ENCODE measurements at places on chromosomes 1 and 21. TPM values are rescaled to one million over a fixed set of nuclear protein-coding genes. Genes with fewer than 3 reads are reported as not detected.

CELF3 gene
- total RNA-seq: not detected

- no peaks in the 10 kb centered on the region for H3K27me3 ChIP-seq
- H3K4me3 ChIP-seq: no peak overlapping the region
- DNase-seq: no peak
- H3K27ac ChIP-seq: no peak overlapping the region
- H3K4me1 ChIP-seq: no peaks in the 10 kb centered on the region
These were observed 160.9 kb upstream of the IVNS1ABP start for GRCh38 chr1:185477638-185478580.

GRCh38 chr1:151827853-151828252, 3.7 kb downstream of the RORC start:
- H3K36me3 ChIP-seq: no peaks in the 10 kb centered on the region
- no peaks in the 10 kb centered on the region for H3K27me3 ChIP-seq
- H3K4me1 ChIP-seq: peaks cover 42% of the 10 kb centered on the region
- DNase-seq: no peak

DNA sequence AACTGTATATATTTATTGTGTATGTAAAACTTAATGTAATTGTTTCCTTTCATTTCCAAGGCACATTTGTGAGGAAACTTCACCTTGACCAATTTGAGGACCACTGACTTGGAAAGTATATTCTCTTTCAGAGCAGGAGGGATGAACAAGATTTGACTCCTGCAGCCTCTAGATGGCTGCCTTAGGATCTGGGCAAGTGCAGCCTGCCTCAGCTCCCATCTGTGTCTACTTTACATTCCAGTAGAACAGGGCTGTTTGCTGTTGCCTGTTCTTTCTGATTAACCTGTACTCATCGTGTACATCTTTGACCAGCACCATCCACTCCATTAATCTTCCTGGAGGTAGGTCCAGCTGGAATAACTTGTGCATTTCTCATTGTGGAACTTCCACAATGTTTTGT, 312.8 kb downstream of the HLX start:
- H3K27me3 ChIP-seq: no peaks in the 10 kb centered on the region
- no peaks in the 10 kb centered on the region for H3K36me3 ChIP-seq
- no peak overlapping the region for H3K27ac ChIP-seq
- no peak for DNase-seq
- H3K4me1 ChIP-seq: no peaks in the 10 kb centered on the region

DNA sequence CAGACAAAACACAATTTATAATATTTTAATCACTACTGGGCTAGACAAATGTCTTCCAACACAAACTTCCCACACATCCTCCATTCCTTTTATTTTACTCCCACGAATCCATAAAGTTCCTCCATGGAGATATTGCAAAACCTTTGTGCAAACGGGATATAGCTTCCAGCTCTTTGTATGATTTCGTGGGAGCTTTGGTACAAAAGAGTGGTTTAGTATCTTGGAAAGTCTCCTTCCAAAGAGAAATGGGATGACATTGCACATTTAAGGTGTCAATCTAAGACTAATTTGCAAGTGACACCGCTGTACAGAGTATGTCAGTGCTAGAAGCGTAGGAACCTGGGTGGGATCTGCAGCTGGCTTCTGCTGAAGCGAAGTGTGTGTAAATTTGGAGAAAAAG, 455.2 kb upstream of the RUNX1 start:
- peaks cover 6% of the 10 kb centered on the region for H3K27me3 ChIP-seq
- H3K36me3 ChIP-seq: no peaks in the 10 kb centered on the region
- DNase-seq: no peak
- no peak overlapping the region for H3K4me3 ChIP-seq
- H3K4me1 ChIP-seq: no peaks in the 10 kb centered on the region

DNA sequence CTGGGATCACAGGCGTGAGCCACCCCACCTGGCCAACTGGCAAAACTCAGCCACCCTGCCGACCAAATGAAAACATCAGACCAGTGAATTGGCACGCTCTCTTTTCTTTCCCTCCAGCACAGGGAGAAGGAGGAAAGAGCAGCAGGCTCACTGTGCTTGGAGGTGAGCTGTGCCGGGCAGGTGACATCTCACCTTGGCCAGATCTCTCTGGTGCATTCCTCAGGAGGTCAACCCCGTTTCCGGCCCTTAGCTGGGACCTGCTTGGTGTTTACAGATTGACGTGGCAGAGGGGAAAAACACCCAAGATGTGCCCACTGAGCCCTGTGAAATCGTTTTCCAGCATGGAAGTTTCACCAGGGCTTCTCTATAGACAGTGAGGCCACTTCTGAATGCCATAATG, 45.1 kb downstream of the TMEM51 start:
- H3K4me1 ChIP-seq: no peaks in the 10 kb centered on the region
- no peak overlapping the region for H3K27ac ChIP-seq
- H3K4me3 ChIP-seq: no peak overlapping the region
- H3K27me3 ChIP-seq: no peaks in the 10 kb centered on the region
- no peak for DNase-seq

ZNF695 gene
- not detected for total RNA-seq

DNA sequence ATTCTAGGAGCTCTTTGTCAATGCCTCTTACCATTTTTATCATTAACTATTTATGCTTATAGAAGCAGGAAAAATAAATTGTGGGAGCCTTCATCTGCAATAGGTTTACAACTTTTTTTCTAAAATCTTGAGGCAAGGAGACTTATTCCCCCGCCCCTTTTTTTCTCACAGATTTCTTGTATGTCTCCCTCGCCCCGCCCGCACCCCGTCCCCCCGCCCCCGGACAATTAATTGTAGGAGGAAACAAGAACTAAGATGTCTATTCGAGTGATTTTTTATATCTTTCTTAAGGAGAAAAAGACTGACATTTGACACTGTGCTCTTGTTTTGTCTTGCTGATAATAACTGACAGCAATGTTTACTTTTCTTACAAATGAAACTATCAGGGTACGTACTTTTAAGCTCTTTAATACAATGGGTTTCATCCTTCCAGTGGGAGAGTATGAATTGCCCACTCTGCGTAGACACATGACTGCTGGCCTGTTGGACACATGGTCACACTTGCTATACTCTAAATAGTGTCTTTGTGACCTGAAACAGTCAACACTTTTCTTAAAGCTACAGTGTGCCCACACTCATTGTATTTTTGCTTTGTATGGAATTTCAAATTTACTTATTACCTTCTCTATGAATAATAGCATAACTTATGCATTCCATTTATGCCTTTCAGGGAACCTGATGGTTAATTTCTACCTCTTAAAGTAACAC, 1.5 kb upstream of the IVNS1ABP start:
- no peak for DNase-seq
- H3K4me3 ChIP-seq: no peak overlapping the region
- H3K27ac ChIP-seq: peak overlapping the region; percentile 99

- H3K27me3 ChIP-seq: no peaks in the 10 kb centered on the region
- H3K4me3 ChIP-seq: no peak overlapping the region
- no peaks in the 10 kb centered on the region for H3K36me3 ChIP-seq
- H3K4me1 ChIP-seq: no peaks in the 10 kb centered on the region
- no peak for DNase-seq
These were observed 64.5 kb downstream of the HUNK start for GRCh38 chr21:31937303-31937702.

SPATA1 gene
- 1.5 TPM for total RNA-seq

DNA sequence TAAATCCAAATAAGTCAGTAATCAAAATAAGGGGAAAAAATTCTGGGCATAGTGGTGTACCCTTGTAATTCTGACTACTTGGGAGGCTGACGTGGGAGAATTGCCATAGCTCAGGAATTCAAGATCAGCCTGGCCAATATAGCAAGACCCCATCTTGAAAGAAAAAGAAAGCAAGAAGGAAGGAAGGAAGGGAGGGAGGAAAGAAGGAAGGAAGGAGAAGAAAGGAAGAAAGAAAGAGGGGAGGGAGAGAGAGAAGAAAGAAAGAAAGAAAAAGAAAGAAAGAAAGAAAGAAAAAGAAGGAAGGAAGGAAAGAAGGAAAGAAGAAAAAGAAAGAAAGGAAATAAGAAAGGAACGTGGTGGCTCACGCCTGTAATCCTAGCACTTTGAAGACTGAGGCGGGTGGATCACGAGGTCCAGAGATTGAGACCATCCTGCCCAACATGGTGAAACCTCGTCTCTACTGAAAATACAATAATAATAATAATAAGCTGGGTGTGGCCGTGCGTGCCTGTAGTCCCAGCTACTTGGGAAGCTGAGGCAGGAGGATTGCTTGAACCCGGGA, 64.5 kb upstream of the ROR1 start:
- H3K27ac ChIP-seq: no peak overlapping the region
- no peaks in the 10 kb centered on the region for H3K4me1 ChIP-seq
- no peak overlapping the region for H3K4me3 ChIP-seq
- DNase-seq: no peak
- no peaks in the 10 kb centered on the region for H3K36me3 ChIP-seq

GRCh38 chr1:212951947-212952640, 1.8 kb downstream of the VASH2 start:
- no peaks in the 10 kb centered on the region for H3K36me3 ChIP-seq
- peaks cover 23% of the 10 kb centered on the region for H3K4me1 ChIP-seq
- peaks cover 50% of the 10 kb centered on the region for H3K27me3 ChIP-seq
- no peak for DNase-seq
- no peak overlapping the region for H3K4me3 ChIP-seq

DNA sequence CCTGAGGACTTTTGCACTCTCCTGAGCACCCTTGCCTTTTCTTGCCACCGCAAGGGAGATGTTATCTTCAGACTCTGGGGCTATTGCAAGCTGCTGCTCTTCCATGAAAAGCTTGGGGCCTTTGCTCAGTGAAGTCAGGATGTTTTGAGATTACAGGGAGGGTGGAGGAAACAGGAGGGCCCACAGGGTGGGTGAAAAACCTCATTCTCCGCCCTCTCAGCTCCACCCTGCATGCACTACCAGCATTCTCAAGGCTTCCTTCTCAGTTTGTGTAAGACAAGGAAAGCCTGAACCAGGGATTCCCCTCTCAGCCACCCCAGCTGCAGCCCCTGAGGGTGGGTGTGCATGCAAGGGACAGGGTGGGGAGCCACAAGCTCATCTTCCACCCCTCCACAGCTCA, 25.8 kb upstream of the ZNF648 start:
- no peak for DNase-seq
- H3K36me3 ChIP-seq: no peaks in the 10 kb centered on the region
- H3K27ac ChIP-seq: no peak overlapping the region
- H3K4me1 ChIP-seq: no peaks in the 10 kb centered on the region
- H3K27me3 ChIP-seq: no peaks in the 10 kb centered on the region

- H3K27me3 ChIP-seq: no peaks in the 10 kb centered on the region
- no peak overlapping the region for H3K4me3 ChIP-seq
- H3K27ac ChIP-seq: no peak overlapping the region
- DNase-seq: no peak
- no peaks in the 10 kb centered on the region for H3K4me1 ChIP-seq
- H3K36me3 ChIP-seq: no peaks in the 10 kb centered on the region
These were observed 106.4 kb upstream of the MAGI3 start for GRCh38 chr1:113283914-113284313.

SPRR5 gene
- not detected for total RNA-seq

MARCKSL1 gene
- total RNA-seq: 8.5 TPM

TMEM63A gene
- 26.7 TPM for total RNA-seq

GRCh38 chr1:210321552-210321951, 7.2 kb upstream of the HHAT start:
- DNase-seq: no peak
- no peak overlapping the region for H3K27ac ChIP-seq
- no peaks in the 10 kb centered on the region for H3K27me3 ChIP-seq
- H3K36me3 ChIP-seq: no peaks in the 10 kb centered on the region

GRCh38 chr21:37557261-37557950, 190.8 kb downstream of the DYRK1A start:
- H3K4me3 ChIP-seq: no peak overlapping the region
- H3K27ac ChIP-seq: no peak overlapping the region
- H3K27me3 ChIP-seq: no peaks in the 10 kb centered on the region
- H3K4me1 ChIP-seq: peaks cover 39% of the 10 kb centered on the region

PTGFR gene
- total RNA-seq: 0.95 TPM

DISP3 gene
- total RNA-seq: 0.05 TPM

GRCh38 chr1:201917362-201918033, 28.8 kb downstream of the SHISA4 start:
- H3K4me3 ChIP-seq: no peak overlapping the region
- H3K36me3 ChIP-seq: no peaks in the 10 kb centered on the region
- peak overlapping the region; percentile 76 for H3K27ac ChIP-seq

MLLT11 gene
- total RNA-seq: 29.2 TPM

DNA sequence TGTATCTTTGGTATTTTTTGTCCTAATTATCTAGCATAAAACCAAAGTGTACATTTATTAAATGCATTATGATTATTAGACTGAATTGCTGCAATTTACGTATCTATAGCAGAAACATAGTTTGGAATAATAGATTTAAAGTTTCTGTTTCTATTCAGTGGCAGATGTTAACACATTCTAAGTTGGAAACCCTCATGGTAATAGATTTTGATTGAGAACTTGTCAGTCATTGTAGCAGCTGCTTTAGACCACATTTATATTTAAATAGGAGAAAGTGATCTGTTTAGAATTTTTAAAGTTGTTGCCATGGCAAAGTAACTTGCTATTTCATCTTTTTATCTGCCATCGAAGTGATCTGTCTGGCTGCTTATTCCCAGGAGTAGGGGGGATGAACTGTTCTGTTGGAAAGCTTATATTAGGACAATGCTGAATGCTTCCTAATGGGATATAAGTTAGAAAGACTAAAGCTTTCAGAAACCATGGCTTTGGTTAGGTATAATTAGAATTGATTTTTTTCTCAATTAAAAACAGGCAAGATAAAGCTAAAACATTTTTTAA, 61.6 kb downstream of the HS2ST1 start:
- no peak overlapping the region for H3K4me3 ChIP-seq
- H3K4me1 ChIP-seq: no peaks in the 10 kb centered on the region

Data from heart right ventricle (tissue), 16 donors.